ENCODE measurements at places on chromosomes 3 and 15. TPM values are rescaled to one million over a fixed set of nuclear protein-coding genes. Genes with fewer than 3 reads are reported as not detected.

MAP1A gene
- 0.16 TPM for total RNA-seq

DNA sequence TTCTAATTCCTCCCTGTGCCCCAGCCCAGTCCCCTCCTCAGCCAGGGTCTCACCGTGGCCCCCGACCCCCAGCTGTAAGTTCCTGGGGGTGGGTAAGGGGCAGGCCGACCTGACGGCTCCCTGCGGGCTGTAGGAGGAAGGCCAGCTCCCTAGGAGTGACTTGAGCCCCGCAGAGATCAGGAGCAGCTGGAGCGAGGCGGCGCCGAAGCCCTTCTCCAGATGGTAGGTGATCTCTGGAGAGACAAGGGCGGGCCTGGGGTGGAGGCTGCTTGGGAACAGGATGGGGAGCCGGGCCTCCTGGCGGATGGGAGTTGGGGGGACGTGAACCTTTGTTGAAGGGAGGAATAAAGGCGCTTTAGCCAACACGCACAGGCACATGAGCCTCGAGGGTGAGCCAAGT lies 4.2 kb downstream of the SLC28A1 start:
- no peak for DNase-seq

- DNase-seq: no peak
Measured at GRCh38 chr3:113948015-113948917, 453 bp downstream of the ZDHHC23 start.

DNA sequence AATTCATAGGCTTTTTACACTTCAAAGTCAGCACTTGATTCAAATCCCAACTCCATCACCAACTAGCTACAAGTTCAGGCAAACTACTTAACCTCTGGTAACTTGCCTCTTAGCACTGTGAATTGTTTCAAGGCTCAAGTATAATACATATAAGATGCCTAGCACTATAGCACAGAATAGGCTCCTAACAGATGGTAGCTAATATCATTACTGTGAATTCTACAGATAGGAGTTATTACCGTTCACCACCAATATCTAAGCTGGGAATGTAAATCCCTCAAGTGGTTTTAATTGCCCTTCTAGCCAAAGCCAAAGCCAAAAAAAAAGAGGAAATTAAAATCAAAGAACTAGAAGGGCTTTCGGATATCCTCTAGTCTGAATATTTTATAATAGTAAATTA lies 15.4 kb downstream of the DLG1 start:
- DNase-seq: no peak

DNA sequence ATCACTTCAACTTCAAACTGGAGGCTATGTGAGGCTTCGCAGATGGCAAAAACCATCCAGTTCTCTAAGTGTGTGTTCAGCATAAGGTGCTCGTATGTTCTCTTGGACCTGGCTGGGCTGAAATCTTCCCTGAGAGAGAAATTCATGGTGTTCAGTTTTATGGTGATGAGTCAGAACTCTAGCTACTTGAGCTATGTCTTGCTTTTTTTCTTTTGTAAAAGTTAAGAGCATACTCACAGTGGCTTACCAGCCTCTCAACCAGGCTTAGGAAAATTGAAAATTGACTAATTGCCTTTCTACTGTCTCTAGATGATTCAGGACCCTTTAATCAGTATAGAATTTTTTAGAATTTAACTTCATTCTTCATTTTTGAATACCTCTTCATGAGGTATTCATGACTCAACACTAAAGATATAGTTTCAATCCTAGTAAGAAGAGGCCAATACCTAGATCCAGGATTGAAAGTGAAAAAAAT lies 617.5 kb downstream of the TBL1XR1 start:
- DNase-seq: no peak

GNAT1 gene
- total RNA-seq: not detected

GRCh38 chr3:161314836-161315395 lies 56.4 kb downstream of the SPTSSB start:
- DNase-seq: no peak

GRCh38 chr15:66481107-66481856 lies 16.3 kb downstream of the SNAPC5 start:
- DNase-seq: no peak

ELL3 gene
- 15.0 TPM for total RNA-seq

ZBTB47 gene
- 3.1 TPM for total RNA-seq

OCA2 gene
- not detected for total RNA-seq

KBTBD8 gene
- 28.8 TPM for total RNA-seq

DNA sequence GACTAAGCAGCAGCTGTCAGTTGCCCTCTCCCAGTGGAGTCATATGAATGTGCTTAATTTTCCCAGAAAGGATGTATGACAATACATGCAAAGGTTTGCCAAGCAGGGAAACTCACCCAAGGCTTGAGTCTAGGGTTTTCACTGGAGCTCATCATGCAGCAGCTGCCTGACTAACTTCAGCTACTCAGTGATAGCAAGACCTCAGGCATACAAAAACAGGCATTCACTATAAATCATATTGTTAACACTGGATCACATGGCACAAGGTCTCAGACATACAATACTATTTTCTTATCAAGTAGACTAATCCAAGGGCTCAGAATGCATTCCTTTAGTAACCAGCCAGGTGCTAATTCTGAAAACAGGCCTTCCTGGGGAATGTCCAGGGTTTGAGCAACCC lies 85.0 kb upstream of the STAC start:
- no peak for DNase-seq

CRTC3 gene
- total RNA-seq: 36.9 TPM

DNA sequence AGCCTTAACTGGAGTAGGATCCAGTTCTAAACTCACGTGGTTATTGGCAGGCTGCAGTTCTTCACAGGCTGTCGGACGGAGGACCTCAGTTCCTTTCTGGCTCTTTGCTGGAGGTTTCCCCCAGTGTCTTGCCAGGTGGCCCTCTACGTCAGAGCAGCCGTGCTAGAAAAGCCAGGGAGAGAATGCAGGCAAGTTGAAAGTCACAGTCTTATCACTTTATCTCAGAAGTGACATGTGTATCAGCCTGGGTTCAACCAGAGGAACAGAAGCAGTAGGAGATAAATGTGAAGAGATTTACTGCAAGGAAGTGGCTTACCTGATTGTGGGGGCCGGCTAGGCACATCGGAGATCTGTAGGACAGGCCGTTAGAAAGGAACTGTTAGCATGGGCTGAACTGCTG lies 125.3 kb upstream of the BNIP2 start:
- no peak for DNase-seq

DNA sequence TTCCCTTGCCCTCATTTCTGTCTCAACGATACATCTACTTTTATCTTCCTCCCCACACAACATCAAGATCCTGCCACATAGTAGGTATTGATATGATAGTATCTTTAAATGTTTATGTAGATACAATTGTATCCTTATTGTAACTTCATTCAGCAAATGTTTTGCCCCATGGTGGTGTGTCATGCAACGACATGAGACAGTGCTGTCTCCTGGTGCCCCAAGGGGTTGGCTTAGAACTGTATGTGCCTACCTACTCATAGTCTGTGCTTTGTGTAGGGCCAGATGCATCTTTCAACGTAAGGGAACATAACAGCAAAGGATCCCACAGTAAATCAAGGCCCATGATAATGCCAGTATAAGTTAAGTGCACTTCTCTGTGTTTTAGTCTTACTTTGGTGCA lies 2.8 kb upstream of the CD47 start:
- no peak for DNase-seq

GRCh38 chr3:131807822-131808221 lies 227.0 kb downstream of the CPNE4 start:
- DNase-seq: no peak

FBLN2 gene
- total RNA-seq: 0.41 TPM

DNA sequence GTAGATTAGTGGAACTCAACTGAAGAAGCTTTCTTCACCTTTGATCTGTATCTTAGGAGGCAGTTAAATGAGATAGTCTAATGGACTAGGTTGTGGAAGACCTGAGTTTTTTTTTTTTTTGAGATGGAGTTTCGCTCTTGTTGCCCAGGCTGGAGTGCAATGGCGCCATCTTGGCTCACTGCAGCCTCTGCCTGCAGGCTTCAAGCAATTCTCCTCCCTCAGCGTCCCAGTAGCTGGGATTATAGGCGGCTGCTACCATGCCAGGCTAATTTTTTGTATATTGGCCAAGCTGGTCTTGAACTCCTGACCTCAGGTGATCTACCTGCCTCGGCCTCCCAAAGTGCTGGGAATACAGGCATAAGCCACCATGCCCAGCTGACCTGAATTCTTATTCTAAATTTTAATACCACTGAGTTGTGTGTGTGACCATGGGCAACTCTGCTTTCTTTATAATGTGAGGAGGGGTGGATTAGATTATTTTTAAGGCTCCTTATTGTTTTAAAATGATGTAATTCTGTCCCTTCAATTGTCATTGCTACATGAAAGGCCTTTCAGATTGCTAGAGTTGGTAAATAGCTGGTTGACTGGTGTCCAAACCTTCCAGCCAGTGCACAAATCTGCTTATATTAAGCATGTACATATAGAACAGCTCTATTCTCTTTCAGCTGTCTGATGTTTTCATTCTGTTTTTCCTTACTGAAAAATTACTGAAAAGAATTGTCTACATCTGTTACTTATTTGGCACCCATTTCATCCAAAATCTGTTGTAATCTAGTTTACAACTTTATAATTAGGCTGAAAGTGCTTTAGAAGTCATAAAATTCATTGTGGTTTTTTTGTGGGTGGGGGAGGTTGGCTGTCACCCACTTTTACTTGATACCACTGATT lies 2.3 kb downstream of the LNP1 start:
- DNase-seq: no peak

DNA sequence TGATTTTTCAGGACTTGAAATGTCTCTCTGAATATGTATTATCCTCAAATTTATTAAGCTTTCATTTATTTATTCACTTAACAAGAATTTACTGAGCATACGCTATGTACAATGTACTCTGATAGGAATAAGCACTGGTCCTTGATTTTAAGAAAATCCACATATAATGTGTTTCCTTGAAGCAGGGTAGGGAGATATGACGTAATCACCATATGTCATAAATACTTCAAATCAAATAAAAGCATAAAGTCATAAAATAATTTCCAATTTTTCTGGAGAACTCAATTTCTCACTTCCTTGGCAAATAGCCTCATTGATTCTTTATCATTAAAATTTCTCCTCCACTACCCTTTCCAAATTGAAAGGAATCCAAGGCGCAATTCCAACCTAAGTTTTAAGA lies 177.8 kb upstream of the GAP43 start:
- DNase-seq: no peak

DNA sequence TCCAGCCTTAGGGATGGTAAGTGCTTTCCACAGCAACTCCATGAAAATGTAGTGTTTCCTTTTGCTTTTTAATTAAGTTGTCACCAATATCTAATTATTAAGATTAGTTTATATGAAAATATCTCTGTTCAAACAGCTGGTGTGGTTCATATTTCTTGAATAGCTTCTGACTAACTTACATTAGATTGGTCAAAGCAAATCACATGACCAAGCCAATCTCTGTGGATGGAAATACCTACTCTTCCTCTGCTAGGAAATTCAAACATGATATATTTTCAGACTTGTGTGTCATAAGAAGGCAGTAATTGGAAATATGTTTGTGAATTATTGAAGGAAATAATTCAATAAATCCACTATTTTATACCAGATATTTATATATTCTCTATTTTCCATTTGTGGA lies 54.6 kb upstream of the CADM2 start:
- no peak for DNase-seq

GRCh38 chr15:52076889-52077781 lies 35.4 kb downstream of the BCL2L10 start:
- peak; percentile 59 for DNase-seq

DNA sequence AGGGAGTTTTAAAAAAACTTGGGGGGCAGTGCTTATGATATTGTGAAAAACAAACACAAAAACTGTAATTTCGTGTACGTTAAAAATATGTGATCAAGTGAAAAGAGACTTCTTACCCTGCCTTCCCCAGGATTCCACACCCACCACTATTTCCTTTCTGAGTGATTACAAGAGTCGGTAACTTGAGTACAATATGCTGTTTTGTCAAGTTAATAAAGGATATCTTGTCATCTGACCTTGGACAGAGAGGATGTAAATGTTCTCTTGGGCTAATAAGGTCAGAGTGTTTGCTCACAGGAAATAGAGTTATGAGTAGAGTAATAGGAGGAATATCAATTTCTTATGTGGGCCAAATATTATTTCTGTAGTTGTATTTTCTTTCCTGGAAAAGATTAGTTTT lies 68.1 kb downstream of the NOX5 start:
- no peak for DNase-seq

DNA sequence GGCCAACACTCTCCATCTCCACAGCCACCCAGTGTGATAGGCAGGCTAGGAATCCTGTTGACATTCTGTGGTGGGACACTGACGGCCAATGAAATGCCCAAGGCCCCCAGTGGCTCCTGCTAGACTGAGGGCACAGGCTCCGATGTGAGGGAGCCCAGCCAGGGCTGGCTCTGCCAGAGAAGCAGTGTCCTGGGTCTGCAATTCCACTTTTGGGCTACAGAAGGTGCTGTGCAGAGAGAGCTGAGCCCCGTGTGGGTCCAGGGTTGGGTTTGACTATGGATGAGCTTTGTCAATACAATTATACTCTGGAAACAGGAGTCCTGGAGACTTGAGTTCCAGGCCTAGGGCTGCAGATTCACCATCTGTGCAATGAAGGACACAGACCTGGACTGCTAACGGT lies 55.7 kb upstream of the TMEM115 start:
- DNase-seq: no peak

DNA sequence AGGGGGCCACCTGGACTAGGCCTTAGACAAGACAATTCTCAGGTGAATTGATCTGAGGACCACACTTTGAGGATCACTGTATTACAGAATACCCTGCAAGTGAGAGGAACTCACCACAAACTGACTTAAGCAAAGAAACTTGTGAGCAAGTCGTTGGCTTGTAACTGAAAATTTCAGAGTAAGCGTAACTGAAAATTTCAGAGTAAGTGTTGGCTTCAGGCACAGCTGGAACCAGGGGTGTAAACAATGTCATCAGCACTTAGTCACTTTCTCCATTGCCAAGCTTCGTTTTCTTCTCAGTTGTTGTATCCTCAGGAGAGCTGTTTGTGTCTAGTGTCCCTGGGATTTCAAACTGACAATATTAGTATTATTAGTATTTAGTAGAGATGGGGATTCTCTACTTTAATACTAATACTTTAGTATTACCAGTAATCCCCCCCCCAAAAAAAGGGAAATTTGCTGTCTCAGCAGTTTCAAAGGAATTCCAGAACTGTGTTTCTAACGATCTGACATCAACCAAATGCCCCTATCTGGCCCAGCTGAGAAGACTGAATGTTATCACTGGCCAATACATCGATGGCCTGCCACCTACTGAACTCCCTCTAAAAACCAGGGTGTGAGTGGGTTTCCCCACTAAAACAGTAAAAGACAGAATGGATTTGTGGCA lies 474.4 kb downstream of the NTRK3 start:
- DNase-seq: no peak

GRCh38 chr15:68725736-68726135 lies 95.0 kb downstream of the ANP32A start:
- DNase-seq: no peak

Measured in GM12878 (cell line).